Dermis blood vessel endothelial cell (primary cell): ENCODE measurements at places on chromosomes 11 and 22. TPM values are rescaled to one million over a fixed set of nuclear protein-coding genes. Genes with fewer than 3 reads are reported as not detected.

The CECR2 gene
- 0.05 and 0.17 TPM in 2 replicates for total RNA-seq

The IFTAP gene
- 30.9 and 34.0 TPM in 2 replicates for total RNA-seq

The C22orf31 gene
- total RNA-seq: not detected in 2 replicates

The IFITM5 gene
- total RNA-seq: not detected in 2 replicates

The OR8D1 gene
- not detected in 2 replicates for total RNA-seq

The DUSP8 gene
- 0.37 and 1.2 TPM in 2 replicates for total RNA-seq

The FAM76B gene
- 30.6 and 39.0 TPM in 2 replicates for total RNA-seq
